Stimulated activated CD4-positive, alpha-beta T cell treated with anti-CD3 and anti-CD28 coated beads, Interleukin-4, amount 100 ng/mL, for 48 hours (primary cell): ENCODE measurements at places on chromosomes 7 and 10.

DNA sequence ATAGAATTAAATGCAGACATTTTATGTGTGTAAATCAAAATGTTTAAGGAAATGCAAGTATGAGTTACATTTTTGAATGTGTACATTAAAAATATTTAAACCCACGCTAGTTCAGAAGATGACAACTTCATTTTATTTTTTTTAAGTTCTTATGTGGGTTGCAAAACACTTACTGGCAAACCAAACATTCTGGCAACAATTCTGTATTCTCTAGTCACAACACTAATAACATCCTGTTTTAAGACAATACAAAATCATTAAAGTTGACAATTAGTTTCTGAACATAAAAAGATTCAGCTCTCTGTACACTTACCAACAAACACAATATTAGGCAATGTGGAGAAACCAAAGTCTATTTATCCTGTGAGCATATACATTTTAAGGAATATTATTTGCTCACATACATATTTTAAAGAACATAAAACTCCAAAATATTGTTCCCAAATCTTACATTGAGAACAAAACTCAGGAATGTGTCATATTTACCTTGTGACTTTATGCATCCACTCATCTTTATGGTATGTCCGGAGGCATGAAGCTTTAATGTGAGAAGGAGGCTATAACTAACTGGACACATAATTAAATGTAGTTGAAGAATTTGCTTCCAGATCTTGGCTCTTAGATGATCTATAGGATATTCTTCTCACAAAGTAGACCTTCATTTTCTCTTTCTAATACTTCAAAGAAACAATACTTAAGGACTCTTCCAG, 134.7 kb downstream of the DGKB start:
- no peak for DNase-seq

DNA sequence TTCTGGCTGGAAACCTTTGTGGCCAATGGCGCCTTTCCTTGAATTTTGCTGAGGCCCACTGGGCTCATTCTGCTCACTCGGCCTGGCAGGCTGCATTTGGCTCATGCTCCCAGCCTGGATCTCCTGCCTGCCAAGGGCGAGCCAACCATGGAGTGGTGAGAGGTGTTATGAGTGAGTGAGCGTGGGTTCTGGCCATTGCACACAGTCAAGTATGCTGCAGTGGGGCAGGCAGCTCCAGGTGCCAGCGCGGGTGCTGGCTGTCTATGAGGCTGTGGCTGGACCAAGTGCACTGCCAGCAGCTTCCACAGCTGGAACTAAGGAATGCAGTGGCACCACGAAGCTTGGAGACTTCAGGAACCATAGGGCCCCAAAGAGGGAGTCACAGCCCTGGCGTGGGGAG, 42.2 kb upstream of the TUBB8 start:
- DNase-seq: no peak

GRCh38 chr7:75663302-75663907, 75.3 kb downstream of the HIP1 start:
- DNase-seq: no peak

DNA sequence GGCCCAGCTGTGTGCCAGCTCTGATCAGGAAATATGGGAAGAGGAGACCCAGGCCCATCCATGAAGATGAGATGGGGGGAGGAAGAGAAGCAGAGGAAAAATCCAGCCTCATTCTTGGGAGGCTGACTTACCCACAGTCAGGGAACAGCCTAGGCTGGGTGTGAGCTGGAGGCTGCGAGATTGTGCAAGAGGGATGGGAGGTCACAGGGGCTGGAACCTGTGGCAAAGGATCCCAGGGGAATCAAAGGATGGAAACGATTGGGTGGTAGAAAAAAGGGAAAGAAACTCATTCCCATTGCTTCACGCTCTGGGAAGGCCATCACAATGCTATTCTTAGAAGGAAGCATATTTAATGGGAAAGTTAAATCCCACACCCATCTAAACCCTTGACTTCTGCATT, 26.7 kb upstream of the CRHR2 start:
- DNase-seq: no peak

- DNase-seq: no peak
Measured at GRCh38 chr7:75916259-75916658, 1.3 kb downstream of the POR start.

GRCh38 chr7:45394117-45394708, 180.0 kb upstream of the ADCY1 start:
- DNase-seq: no peak

DNA sequence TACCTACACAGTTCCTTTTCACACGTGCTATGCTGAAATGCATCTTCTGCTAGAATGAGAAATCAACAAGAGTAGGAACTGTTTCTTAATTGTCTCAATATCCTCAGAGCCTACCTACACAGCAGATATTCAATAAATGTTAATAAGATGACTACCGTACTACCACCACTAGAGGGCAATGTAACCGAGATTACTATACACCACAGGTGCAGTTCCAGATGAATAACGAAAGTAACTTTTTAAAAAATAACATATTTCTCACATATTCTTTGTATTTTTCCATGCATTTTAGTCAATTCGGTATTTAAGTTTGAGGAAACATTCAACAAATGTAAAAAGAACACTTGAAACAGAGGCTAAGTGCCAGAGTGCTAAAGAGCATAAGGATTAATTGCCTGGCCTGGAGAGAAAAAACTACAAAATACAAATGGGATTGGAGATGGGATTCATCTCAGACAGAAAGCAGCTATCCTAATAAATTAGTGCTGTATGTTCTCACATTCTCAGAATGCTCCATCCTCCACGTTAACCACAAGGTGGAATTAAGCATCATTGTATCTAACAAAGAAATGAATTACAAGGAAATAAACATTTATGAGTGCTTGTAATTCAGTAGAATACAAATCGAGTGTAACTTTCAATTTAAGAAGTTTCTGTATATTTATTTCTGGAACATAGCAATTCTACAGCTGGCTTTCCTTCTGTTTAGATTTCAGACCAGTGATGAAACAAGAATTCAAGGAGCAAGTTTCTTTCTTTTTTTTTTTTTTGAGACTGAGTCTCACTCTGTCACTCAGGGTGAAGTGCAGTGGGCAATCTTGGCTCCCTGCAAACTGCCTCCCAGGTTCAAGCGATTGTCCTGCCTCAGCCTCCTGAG, 20.3 kb upstream of the HECTD2 start:
- no peak for DNase-seq

DNA sequence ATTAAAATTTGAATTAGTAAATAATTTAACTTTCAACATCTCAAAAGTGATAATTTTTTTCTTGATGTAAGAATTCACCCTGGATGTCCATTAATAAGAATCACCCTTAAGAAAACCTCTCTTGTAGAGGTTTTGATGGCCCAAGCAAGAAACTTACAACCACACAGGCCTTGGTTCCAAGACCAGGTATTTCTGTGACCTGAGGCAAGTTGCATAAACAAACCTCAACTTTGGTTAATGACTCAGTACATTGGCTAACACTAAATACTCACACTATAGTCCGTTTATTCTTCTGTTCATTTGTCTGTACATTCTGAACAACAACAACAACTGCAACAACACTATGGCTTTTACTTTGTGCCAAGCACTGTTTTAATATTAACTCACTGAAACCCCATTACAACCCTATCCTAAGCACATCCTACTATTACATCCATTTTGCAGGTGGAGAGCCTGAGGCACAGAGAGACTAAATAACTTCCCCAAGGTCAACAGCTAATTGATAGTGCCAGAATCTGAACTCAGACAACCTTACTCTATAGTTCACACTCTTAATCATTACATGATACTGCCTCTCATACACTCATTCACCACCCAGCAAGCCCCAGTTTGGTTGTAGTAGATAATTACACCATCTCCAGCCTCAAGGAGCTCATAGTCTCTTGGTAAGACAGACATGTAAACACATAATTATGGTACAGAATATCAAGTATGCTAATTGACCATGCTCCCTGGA, 6.6 kb downstream of the ANK3 start:
- DNase-seq: no peak
